ENCODE measurements at places on chromosomes 5 and 9.
A peak's percentile ranks its signal among the peaks of the same experiment; 100 is the strongest.

GRCh38 chr5:178069909-178070308, 43.4 kb upstream of the N4BP3 start:
- peak; percentile 63 for DNase-seq

- DNase-seq, result no peak
Measured at GRCh38 chr5:122844910-122845228, 544 bp upstream of the SNX24 start.

GRCh38 chr9:85863875-85864274, 77.1 kb upstream of the NAA35 start:
- DNase-seq, result no peak

DNA sequence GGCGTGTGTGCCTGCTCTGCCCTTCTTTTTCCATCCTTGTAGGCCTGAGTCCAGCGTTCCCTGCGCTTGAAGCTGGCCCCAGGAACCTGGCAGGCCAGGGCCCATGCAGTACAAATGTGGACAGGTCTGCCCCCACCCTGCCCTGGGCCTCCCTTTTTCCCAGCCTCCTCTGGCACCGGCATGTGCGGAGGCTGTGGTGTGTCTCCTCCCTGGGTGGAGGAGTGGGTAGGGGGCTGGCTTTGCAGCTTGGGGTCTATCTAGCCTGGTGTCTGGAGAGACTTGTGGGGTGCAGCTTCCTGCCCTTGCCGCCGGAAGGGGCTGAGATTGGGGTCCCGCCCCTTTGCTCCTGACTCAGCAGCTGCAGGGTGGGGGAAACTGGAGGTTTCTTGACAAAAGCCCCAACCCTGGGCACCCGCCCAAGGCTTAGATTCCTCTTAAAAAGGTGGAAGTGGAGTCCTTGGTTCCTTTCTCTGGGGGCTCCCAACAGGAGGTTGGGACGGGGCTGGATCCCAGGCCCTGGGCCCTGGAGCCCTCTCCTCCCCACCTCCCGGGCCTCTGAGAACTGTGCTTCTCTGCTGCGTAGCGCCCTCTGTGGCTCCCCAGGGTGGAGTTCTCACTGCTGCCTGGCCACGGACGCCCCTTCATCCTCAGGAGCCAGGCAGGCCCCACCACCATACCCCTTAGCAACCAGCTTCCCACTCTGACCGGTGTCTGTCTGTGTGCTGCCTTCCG, 18.0 kb downstream of the RXRA start:
- peak; percentile 47 for DNase-seq

DNA sequence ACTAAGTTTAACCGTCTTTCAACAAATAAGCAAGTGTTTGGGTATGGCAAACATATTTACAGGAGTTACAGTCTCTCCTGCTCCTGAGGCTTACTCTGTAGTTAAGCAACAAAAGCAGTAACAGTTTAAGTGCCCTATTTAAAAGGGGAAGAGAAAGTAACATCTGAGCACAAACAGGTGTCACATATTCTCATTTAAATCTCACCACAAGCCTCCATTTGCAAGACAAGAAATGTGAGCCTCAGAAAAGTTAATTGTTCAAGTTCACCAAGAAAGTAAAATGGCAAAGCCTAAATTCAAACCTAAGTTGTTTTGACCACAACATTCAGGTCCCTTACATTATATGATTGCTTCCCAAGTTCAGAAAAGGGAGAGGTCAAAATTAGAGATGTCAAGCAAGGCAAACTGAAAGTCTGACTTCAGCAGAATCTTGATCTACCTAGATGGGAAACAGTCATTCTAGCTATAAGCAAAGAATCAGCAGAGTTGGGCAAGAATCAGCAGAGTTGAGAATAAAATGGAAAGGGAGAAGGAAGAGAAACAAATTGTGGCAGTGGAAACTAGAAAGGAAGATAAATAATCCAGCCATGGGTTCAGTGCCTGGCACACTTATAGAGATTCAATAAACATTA, 93.4 kb downstream of the STRBP start:
- DNase-seq, result no peak

- DNase-seq, result no peak
Measured at GRCh38 chr5:180305481-180305880, 13.6 kb upstream of the MAPK9 start.

GRCh38 chr5:83562791-83563557, 91.4 kb downstream of the VCAN start:
- no peak for DNase-seq

GRCh38 chr5:78416677-78417425, 56.4 kb downstream of the SCAMP1 start:
- no peak for DNase-seq

DNA sequence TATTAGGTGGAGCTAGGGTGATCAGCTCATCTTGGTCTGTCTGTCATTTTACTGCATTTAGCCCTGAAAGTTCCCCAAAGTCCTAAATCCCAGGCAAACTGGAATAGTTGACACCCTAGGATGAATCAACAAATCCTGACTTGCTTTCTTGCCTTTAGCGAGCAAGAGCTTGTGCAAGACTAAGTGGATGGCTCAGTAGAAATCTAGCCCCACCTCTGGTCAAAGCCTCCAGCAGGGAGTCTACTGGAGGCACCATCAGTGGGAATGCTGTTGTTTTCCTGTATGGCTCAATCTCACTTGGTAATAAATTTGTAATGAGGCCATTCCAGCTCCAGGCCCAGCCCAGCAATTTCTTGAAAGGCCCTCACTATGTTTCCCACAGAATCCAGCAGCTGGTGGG, 43.7 kb upstream of the TRPC7 start:
- DNase-seq, result no peak

GRCh38 chr9:34465468-34465867, 6.9 kb downstream of the DNAI1 start:
- DNase-seq, result no peak

DNA sequence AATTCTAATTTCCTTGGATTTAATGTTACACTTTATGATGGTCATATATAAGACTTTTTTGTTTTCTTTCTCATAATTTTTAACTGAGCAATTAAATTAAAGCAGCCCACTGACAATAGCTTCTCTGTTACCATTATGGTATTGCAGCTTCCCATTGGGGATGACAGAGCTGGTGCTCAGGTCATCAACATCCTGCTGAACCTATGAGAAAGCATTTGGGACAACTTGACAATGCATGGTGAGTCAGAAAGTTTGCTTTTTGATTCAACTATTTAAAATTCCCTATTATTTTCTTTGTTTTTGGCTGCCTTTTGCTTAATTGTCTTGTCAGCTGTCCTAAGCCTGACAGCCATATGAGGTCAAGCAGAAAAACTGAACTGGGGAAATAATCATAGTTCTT, 487.4 kb upstream of the RIOK2 start:
- no peak for DNase-seq

- DNase-seq, result no peak
Measured at GRCh38 chr5:61301341-61302199, 30.5 kb upstream of the ZSWIM6 start.

DNA sequence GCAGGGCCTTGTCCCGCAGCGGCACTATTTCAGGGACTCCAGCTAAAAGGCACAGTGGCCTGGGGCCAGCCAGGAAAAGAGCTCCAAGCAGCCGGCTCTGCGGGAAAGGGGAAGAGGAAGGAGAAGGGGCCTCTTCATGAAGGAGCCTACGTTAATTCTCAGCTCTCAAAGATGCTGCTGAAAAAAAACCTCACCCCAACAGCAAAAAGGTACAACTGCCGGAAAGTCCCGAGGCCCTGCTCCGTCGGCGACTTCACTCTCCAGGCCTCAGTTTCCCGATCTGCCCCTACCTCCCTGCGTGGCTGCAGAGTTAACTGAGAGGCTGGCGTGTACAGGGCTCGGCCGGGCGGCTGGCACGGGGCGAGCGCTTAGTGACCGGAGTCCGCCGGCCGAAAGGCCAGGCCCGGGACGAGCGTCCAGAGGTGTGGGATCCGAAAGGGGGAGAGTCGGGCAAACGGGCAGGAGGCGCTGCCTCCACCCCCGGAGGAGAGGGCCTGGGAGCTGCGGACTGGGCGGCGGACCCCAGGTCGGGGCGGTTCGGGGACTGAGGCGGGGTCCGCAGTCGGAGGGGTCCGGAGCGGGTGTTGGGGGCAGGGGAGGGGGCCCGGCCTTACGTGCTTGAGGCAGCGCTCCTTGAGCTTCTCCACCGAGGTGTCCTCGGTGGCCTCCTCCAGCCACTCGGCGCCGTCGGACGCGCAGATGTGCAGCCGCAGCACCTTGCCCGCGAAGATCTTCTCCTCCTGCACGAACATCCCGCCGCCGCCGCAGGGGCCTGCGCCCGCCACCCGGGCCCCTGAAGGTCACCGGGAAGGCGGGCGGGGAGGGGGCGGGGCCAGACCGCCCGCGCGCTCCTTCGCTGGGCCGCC, 529 bp downstream of the UBAC1 start:
- no peak for DNase-seq

DNA sequence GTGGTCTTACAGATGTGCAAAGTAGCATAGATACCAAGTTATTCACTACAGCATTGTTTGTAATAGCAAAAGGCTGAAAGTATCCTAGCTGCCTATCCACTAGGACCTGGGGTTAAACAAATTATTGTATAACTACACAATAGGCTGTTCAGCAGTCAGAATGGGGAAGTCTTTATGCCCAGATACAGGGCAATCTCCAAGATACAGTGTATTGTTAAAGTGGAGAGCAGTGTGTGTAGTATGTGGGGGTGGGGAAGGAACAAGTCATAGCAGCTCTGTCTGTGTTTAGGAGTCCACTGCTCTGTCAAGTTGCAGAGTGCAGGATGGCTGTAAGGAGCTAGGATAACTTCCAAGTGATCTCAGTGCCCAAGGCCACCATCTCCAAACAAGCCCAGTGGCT, 5.5 kb downstream of the PCYOX1L start:
- no peak for DNase-seq

DNA sequence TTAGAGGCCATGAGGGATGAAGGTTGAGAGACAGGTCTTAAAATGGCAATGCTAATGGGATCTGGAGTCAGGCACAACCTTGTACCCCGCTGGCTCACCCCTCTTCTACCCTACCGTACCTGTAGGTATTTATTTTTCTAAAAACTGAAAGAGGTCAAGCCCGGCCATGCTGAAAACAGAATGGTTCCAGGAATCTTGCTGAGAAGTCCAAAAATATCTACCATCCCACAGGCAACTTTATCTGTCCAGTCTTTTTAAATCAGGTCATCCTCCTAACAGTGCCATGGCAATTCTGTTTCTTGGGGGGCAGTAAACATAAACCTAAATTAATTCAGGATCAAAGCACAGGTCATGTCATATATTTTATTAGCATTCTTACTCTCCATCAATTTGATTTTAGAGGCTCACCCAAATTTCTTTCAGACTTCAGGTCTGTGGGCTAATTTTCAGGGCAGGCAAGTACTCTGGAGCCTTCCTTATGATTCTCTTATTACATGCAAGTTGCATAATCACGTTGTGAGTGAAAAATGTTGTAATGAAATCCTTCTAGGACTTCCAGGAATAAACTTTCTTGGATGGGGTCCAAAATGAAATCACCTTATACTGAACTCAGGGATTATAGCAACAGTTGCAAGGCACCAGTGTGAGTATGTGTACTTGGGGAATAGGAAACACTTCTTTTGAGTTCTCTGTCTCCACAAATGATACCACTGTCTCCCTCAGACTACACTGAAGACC, 102.7 kb upstream of the NREP start:
- DNase-seq, result no peak

GRCh38 chr5:41095324-41096101, 24.4 kb upstream of the MROH2B start:
- no peak for DNase-seq

- DNase-seq, result no peak
Measured at GRCh38 chr9:76371901-76372300, 22.3 kb downstream of the RFK start.

DNA sequence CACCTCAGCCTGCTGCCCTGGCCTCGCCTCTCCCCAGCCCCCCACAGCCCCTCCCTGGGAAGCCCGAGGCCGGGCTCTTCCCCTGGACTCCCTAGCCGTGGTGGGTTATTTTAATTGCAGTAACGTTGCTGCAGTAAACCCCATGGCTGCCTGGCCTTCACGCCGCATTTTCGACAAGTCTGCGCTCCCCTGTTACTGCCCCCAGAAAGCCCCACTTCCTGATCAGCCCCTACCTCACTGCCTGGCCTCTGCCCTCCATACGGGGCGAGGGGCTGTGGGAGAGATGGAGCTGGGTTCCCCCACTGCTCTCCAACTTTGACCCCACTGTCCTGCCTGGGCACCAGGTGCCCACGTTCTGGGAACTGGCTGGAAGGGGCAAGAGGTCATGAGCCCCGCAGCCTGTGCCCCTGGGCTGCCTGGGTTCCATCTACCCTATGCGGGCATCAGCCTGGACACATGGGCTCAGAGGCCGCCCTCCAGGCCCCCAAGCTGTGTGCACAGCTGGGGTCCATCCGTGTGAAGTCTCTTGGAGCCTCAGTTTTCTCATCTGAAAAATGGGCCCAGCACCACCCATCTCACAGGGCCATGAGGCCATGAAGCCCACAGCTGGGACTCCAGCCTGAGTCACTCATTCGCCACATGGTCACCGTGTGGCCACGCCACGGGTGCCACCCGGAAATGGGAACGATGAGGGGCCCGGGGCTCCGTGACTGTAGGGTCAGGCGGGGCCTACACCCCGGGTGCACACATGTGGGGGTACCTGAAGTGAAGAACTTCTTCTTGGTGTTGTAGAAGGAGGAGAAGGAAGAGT, 11.5 kb downstream of the EGFL7 start:
- DNase-seq, result no peak

DNA sequence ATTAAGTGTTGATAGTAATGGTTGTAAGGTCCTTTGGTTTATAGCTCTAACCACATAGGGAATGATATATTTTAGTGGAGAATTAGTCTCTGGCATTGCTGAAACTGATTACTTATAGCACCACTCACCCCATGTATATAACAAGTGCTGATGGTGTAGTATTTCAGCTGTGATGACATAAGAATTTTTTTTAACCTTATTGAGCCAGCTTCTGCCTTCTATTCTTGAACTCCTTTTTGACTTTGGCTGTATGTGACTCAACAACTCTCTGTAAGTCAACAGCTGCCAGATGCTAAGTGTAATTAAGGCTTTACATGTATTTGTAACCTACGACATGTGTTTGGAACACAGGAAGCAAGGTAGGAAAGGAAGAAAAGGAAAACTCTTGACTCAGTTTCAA, 929.6 kb upstream of the WWC1 start:
- DNase-seq, result no peak

GRCh38 chr9:78863531-78863930, 566.6 kb downstream of the PSAT1 start:
- no peak for DNase-seq

GRCh38 chr5:35815089-35815936, 41.4 kb upstream of the IL7R start:
- DNase-seq, result peak; percentile 61

- DNase-seq, result no peak
Measured at GRCh38 chr5:87410931-87411330, 1.8 kb downstream of the CCNH start.
